ENCODE measurements at places on chromosomes 1 and 21.

DNA sequence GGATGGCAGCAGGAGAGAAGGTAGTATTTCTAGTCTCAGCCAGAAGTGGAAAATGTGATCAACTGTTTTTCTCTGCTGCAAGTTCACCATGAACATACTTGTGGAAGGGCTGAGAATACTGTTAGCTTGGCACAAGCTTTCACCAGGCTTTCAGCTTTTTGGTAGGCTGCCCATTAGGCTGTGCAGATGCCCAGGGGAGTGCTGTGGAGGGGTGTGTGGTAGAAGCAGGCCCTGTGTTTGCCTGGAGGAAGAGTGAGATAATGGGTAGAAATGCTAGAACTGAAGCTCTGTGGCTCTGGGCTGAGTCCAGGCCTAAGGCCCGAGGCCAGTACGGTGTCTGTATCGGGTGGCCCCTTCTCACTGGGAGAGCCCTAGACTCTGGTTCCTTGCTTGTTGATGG lies 9.8 kb downstream of the DNAJC6 start:
- no peak for DNase-seq

GRCh38 chr21:31874812-31875212 lies 2.0 kb downstream of the HUNK start:
- no peak for DNase-seq

DNA sequence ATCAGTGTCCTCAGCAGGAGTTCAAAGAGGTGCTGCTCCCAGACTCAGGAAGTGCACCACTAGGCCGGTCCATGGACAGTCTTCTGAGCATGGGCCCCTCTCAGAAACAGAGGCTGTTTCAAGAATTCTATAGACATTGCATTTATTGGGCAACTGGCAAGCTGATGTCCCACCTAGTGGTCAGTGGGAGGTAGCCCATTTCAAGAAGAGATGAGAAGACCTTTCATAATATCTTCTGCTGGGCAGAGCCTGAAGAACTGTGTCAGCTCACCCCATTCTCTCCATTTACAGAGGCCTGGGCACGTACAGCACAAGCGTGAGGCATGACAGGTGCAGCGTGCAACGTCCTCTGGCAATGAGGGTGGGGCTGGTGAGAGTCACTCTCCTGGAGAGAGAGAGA lies 216.0 kb downstream of the DYRK1A start:
- no peak for DNase-seq

DNA sequence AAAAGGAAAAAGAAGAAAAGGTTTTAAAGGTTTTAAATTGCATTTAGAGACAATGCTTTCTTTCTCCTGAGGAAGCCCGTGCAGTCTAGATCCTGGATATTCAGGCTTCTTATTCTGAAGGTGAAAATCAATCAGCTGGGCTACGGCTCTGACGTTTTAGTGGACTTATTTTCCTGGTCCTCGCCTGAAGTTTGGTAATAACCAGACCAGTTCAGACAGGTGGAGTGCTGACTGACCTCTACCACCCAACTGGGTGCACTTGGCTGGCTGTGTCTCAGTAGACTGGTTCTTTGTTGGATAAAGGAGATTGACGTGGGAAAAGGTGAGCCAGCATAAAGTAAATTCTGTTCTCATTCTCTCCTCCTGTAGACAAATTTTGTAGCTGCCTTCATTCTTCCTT lies 7.2 kb upstream of the ATP1A1 start:
- no peak for DNase-seq

GRCh38 chr1:39787468-39787867 lies 1.2 kb downstream of the BMP8B start:
- no peak for DNase-seq

- peak; percentile 26 for DNase-seq
Observed at GRCh38 chr1:64223329-64224151, 20.1 kb downstream of the UBE2U start.

DNA sequence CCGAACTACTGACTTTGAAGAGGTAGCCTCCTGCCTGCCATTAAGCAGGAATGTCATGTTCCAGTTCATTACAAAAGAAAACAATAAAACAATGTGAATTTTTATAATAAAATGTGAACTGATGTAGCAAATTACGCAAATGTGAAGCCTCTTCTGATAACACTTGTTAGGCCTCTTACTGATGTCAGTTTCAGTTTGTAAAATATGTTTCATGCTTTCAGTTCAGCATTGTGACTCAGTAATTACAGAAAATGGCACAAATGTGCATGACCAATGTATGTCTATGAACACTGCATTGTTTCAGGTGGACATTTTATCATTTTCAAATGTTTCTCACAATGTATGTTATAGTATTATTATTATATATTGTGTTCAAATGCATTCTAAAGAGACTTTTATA lies 159.8 kb upstream of the SGIP1 start:
- DNase-seq: no peak

GRCh38 chr1:172107316-172107975 lies 266.1 kb downstream of the DNM3 start:
- DNase-seq: no peak

- DNase-seq: no peak
Observed at GRCh38 chr21:34707876-34708325, 39.1 kb downstream of the CLIC6 start.

DNA sequence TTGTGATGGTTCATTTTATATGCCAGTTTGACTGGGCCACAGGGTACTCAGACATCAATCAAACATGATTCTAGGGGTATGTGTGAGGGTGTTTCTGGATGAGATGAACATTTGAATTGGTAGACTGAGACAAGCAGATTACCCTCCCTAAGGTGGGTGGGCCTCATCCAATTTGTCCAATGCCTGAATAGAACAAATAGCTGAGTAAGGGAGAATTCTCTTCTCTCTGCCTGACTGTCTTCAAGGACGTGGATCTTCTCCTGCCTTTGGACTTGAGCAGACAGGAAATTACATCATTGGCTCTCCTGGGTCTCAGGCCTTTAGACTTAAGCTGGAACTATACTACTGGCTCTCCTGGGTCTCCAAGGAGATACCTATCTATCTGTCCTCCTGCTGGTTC lies 64.4 kb downstream of the SUSD4 start:
- no peak for DNase-seq

DNA sequence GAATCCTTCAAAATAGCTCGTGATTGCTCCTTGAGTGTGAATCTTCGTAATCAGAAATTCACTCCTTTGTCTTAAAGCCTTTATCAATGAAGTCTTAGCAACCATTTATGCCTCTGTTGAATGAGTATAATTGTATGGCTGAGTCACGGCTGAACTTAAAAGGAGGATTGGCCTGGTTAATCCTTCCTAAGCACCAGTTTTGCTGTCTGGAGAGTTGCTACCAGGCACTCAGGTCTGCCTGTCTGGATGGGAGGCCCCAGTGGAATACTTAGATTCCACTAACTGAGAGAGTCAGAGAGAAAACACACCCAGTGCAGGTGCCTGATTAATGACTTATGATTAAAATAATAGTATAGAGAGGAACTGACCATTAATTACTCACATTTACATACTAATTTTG lies 7.6 kb upstream of the HHAT start:
- no peak for DNase-seq

GRCh38 chr1:30890502-30891226 lies 17.9 kb downstream of the SDC3 start:
- no peak for DNase-seq

DNA sequence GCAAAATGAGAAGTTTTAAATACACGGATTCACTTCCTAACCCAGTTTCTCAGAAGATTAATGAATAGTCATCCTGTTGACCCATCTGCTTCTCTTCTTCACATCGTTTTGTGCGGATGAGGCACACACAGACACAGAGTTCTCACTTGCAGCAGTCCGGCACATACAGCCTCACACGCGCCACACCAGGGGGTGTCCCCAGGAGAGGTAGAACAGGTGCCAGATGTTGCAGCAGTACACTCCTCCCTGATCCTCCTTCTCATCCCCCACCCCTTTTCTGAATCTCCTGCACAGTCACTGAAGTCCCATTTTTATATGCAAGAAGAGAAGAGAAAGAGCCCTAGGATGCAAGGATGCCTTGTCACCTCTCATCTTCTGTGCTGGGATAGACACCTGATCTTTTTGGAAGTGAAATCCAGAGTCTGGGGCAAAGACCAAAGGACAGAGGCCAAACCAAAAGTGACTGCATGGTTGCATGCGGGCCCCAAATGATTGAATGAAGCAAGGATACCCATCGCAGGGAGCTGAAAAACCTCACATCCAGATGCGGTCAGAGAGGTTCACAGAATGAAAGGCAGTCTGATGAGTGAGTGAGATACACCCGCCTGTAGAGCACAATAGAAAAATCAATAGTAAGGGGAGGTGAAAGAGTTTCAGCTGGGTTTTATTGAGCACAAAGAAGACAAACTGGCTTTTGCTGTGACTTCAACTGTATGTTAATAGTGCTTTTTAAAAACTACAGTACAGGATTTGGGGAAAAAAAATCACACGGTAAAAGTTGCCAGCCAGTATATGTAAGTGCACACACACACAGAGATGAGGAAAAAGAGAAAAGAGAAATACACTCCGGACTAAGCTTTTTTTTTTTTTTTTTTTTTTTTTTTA lies 28.9 kb downstream of the PBX1 start:
- no peak for DNase-seq

DNA sequence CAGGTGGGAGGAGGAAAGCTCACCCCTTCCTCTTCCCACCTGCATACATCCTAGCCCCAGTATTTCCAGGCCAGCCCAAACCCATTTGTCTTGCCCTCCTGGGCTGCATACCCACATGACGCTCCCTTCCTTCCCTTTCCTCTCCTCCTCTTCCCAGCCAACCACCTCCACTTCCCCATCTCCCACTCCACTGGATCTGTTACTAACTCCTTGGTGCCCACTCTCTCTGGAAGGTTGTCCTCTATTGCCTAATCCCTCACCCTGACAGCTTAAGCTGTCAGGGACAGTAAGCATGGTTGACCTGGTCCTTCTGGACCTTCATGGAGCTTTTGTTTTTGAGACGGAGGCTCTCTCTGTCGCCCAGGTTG lies 23.0 kb upstream of the SYNC start:
- no peak for DNase-seq

DNA sequence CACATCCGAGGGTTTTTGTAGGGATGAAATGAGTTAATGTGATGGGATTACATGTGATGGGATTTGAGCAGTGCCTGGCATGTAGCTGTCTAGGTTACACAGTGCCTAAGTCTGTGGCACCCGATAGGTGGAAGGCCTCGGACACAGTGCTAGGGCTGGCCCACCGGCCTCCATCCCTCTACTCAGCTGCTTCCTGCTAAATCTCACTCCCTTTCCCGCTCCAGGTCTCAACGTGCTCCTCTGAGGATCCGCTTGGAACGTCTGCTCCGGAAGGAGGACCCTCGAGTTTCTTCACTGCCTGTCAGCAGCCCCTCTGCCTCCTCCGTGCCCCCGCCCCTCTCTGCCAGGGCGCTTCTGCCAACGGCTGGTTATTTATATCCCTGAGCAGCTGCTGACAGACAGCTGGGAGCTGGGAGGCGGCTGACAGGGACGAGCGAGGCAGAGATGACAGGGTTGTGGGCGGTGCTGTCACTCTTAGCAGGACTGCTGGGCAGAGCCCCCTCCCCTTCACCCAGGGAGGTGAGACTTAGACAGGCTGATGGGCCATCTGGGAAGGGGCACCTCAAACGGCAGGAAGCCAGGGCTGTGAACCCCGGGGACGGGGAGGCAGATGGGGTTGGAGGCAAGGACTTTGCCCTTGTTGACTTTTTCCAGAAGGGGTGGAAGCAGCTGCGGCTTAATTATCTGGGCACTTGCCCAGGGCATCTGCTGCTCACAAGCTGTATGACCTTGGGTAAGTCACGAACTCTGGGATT lies 26.6 kb upstream of the LRRN2 start:
- no peak for DNase-seq

- DNase-seq: no peak
Observed at GRCh38 chr1:116201911-116202310, 90.7 kb downstream of the MAB21L3 start.

GRCh38 chr1:194045416-194045815 lies 859.0 kb upstream of the B3GALT2 start:
- DNase-seq: no peak

DNA sequence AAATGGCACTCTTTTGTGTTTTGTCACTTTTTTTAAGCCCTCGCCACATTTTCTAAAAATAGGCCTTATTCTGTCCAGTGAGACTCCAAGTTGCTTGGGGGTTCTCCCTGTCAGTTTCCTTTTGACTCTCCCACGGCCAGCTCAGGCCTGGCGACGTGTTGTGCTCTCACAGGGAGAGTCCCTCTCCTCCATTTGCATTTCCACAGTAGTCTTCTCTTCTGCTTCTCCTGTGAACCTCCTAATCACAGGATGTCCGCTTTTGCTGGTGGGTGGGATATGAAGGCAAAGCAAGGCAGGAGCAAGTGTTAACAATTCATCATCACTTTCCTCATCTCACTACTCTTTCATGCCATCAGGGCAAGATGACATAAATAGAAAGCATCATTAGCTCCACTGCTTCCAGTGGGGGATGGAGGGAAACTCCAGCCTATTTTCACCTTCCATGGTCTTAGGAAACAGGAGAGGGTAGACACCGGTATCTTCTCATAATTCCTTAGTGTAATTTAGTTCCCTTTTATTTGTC lies 99.8 kb downstream of the INTS7 start:
- no peak for DNase-seq

DNA sequence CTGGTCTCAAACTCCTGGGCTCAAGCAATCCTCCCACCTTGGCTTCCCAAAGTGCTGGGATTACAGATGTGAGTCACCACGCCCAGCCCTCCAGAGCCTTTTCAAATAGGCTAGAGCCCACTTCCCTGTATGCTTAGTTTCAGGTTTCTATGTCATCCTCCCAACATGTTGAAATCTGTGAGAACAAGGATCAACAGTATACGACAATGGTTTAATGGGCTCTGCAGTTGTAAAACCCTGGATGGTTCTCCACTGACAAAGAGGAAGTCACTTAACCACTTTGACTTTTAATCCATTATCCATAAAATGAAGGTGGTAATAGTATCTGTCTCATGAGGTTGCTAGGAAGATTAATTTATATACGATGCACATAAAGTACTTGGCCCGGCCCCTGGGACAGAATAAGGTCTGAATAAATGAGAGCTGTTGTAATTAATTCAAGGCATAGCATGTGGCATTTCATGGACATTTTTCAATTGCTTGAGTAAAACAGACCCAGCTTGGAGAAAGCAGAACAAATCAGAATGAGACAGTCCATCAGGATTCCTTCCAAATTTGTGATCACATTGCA lies 113.9 kb upstream of the ZNF648 start:
- no peak for DNase-seq

DNA sequence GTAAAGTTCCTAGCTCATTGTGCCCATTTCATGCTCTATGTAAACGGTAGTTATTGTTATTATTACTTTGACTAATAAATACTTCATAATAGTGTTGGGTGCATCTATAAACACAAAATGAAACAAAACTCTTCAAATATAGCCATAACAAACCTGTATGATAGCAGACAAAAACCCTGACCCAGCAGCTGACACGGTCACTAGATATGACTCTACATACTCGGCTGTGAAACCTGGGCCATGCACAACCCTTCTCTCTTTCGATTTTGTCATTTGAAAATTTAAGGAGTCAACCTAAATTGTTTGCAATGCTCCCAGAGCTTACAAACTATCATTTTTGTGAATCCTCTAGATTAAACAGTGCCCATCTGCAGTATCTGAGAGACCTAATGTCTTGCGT lies 8.0 kb upstream of the RGS13 start:
- no peak for DNase-seq

Measured in keratinocyte (primary cell).